ENCODE measurements at places on chromosomes 3 and 15. TPM values are rescaled to one million over a fixed set of nuclear protein-coding genes. Genes with fewer than 3 reads are reported as not detected.

The MCTP2 gene
- total RNA-seq: 1.8 TPM

The PIGZ gene
- 0.34 TPM for total RNA-seq

The MORC1 gene
- not detected for total RNA-seq

The CCR4 gene
- total RNA-seq: not detected

The FAM3D gene
- not detected for total RNA-seq

The RYK gene
- 57.8 TPM for total RNA-seq

The CTXN2 gene
- not detected for total RNA-seq

The SLC27A2 gene
- 0.50 TPM for total RNA-seq

The MST1 gene
- 5.1 TPM for total RNA-seq

The MKRN3 gene
- under 0.01 TPM for total RNA-seq

The ANKRD63 gene
- not detected for total RNA-seq

The BLM gene
- total RNA-seq: 8.4 TPM

The LRTM1 gene
- total RNA-seq: not detected

The STT3B gene
- total RNA-seq: 79.4 TPM

The IL16 gene
- 0.34 TPM for total RNA-seq

The ZBTB38 gene
- 98.9 TPM for total RNA-seq

The UBE2E1 gene
- 82.2 TPM for total RNA-seq

The BFSP2 gene
- total RNA-seq: not detected

The TF gene
- total RNA-seq: not detected

The ANKDD1A gene
- 2.7 TPM for total RNA-seq

The CYP8B1 gene
- not detected for total RNA-seq

The RAB6B gene
- 0.34 TPM for total RNA-seq
